ENCODE measurements at places on chromosomes 4 and X. TPM values are rescaled to one million over a fixed set of nuclear protein-coding genes. Genes with fewer than 3 reads are reported as not detected.
A peak's percentile ranks its signal among the peaks of the same experiment; 100 is the strongest.

AFM gene
- total RNA-seq: not detected

ADH7 gene
- total RNA-seq: not detected

MUC7 gene
- total RNA-seq: not detected

ZNF185 gene
- total RNA-seq: 19.5 TPM

DCLK2 gene
- total RNA-seq: 5.2 TPM

PGAM4 gene
- total RNA-seq: not detected

FGF5 gene
- total RNA-seq: not detected

CTAG2 gene
- not detected for total RNA-seq

- DNase-seq: no peak
- no peaks in the 10 kb centered on the region for H3K36me3 ChIP-seq
- no peak overlapping the region for H3K27ac ChIP-seq
- H3K4me1 ChIP-seq: no peaks in the 10 kb centered on the region
- H3K4me3 ChIP-seq: no peak overlapping the region
Measured at GRCh38 chr4:3469386-3470243, 6.5 kb downstream of the DOK7 start.

GRCh38 chrX:37644381-37645305, 40.9 kb upstream of the XK start:
- no peaks in the 10 kb centered on the region for H3K4me1 ChIP-seq
- H3K27ac ChIP-seq: no peak overlapping the region
- no peak for DNase-seq
- no peaks in the 10 kb centered on the region for H3K27me3 ChIP-seq
- no peak overlapping the region for H3K4me3 ChIP-seq

DNA sequence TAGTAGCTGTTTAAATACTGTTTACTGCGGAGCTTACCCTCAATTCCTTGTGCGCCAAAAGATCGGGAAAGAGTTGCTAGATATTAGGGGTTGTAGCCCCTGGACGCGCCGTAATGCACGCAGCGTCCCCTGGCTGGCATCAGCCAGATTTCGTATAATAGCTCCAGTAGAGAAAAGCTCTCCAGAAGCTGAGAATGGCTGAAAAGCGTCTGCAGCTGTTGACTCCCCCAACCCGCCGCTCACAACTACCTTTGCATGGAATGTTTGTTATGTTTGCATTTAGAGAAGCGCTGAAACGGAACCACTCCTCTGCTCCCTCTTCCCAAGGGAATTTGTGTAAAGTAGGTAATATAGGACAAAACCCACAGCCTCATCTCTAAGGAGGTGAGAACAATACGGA, 3.7 kb downstream of the DOCK11 start:
- H3K4me3 ChIP-seq: no peak overlapping the region
- DNase-seq: no peak
- H3K36me3 ChIP-seq: no peaks in the 10 kb centered on the region
- H3K27me3 ChIP-seq: no peaks in the 10 kb centered on the region

DNA sequence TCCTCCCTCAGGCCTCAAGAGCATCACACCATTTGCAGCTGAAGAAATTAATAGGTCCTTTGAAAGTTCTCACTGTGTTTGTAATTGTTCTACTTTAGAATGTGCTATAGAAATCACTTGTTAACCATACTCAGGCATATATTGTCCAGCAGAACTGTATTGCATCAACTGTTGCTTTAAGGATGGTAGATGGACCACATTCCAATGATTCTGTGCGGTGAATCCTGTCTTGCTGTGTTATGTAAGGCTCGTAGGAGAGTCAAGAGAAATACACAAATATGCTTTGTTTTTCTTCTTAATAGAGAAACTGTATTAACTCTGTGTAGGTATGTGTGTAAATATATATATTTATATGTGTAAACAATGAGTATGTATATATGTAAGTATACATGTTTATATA, 6.3 kb upstream of the ADGRA3 start:
- H3K36me3 ChIP-seq: no peaks in the 10 kb centered on the region
- H3K27ac ChIP-seq: no peak overlapping the region
- no peak for DNase-seq

- peak; percentile 92 for DNase-seq
- H3K4me3 ChIP-seq: peak within 1 kb of the TSS; percentile 83
- peak within 1 kb of the TSS; percentile 88 for H3K27ac ChIP-seq
- H3K36me3 ChIP-seq: no peaks in the 10 kb centered on the region
Measured at GRCh38 chr4:127880763-127881562, at the start of gene PLK4. TSS of gene PLK4 (plus strand) at chr4:127880893. CDS start at chr4:127881135, 242 bp downstream.

- no peaks in the 10 kb centered on the region for H3K4me1 ChIP-seq
- peak overlapping the region; percentile 69 for H3K27ac ChIP-seq
- no peaks in the 10 kb centered on the region for H3K27me3 ChIP-seq
Measured at GRCh38 chr4:188408244-188409030, 269.2 kb downstream of the TRIML1 start.

- H3K4me1 ChIP-seq: no peaks in the 10 kb centered on the region
- no peak overlapping the region for H3K27ac ChIP-seq
- DNase-seq: no peak
- no peaks in the 10 kb centered on the region for H3K27me3 ChIP-seq
- H3K4me3 ChIP-seq: no peak overlapping the region
Measured at GRCh38 chr4:7705062-7705461, 234.6 kb downstream of the AFAP1 start.

DNA sequence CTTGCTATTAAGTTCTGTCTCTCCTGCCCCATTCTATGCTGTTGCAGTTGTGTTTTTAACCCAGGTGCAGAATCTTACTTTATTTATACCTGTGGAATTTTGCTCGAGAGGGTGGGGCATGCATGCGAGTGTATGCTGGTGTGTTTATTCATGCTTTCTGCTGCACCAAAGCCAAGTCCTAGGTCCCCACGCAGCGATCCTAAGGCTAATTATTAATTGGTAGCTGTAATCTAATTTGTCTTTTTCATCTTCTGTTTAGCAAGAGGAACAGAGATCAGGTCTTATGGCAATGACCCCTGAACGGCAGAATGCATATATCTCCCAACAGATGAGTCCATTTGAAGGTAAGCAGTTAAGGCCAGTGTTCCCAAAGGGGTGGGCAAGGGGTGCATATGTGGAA, 58.7 kb upstream of the MTM1 start:
- no peak overlapping the region for H3K27ac ChIP-seq
- H3K4me3 ChIP-seq: no peak overlapping the region
- no peaks in the 10 kb centered on the region for H3K4me1 ChIP-seq
- H3K27me3 ChIP-seq: no peaks in the 10 kb centered on the region
- no peaks in the 10 kb centered on the region for H3K36me3 ChIP-seq
- DNase-seq: no peak

- no peak for DNase-seq
- no peak overlapping the region for H3K4me3 ChIP-seq
- no peaks in the 10 kb centered on the region for H3K36me3 ChIP-seq
- H3K27me3 ChIP-seq: no peaks in the 10 kb centered on the region
- no peaks in the 10 kb centered on the region for H3K4me1 ChIP-seq
- H3K27ac ChIP-seq: no peak overlapping the region
Measured at GRCh38 chr4:113344100-113344499, 294.6 kb downstream of the ANK2 start.

DNA sequence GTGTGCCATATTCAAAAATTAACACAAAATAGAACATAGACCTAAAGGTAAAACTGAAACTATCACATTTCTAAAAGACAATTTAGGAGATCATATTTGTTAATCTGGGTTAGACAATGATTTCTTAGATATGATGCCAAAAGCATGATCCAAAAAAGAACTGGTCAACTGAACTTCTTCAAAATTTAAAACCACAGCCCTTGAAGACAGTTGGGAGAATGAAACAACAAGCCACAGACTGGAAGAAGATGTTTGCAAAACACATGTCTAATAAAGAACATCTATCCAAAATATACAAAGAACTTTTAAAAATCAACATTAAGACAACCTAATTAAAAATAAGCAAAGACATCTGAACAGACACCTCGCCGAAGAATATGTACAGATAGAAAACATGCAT, 19.5 kb downstream of the COMMD8 start:
- DNase-seq: no peak
- no peaks in the 10 kb centered on the region for H3K36me3 ChIP-seq
- no peak overlapping the region for H3K27ac ChIP-seq
- H3K4me3 ChIP-seq: no peak overlapping the region
- H3K4me1 ChIP-seq: no peaks in the 10 kb centered on the region

DNA sequence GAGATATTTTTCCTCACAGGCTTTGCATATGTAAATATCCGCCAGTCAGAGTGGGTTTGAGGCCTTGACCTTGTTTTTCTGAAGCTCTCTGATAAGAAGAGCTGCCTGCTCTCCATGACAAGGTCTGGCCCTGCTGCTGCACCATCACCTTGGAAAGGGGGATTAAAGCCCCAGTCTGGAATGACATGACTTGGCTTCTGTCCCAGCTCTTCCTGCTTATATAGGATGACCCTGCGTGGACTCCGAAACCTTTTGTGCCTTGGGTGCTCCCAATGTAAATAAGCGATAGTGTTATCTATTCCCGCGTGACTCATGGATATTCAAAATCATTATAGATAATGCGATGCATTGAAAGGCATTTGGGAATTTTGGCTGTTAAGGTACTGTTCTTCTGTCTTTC, 139.3 kb downstream of the BMPR1B start:
- no peak overlapping the region for H3K4me3 ChIP-seq
- no peak for DNase-seq
- no peaks in the 10 kb centered on the region for H3K4me1 ChIP-seq
- H3K27ac ChIP-seq: no peak overlapping the region

DNA sequence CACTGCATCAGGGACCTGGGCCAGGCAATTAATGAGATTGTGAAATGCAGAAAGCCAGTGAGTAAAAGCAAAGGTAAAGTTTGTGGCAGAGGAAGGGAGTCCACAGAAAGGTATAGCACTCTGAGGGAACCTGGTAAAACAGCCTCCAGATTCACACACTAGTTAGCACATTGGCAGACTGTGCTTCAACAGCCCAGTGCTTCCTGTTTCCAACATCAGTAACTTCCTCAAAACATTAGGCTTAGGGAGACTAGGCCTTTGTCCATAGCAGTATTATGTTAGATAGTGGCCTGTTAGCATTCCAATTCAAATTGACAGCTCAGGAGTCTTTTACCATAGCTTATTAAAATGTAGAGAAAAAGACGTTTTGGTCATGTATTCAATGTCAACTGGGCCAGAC, 582.6 kb upstream of the ACTRT1 start:
- no peak overlapping the region for H3K4me3 ChIP-seq
- H3K4me1 ChIP-seq: no peaks in the 10 kb centered on the region
- no peaks in the 10 kb centered on the region for H3K36me3 ChIP-seq
- H3K27ac ChIP-seq: no peak overlapping the region

DNA sequence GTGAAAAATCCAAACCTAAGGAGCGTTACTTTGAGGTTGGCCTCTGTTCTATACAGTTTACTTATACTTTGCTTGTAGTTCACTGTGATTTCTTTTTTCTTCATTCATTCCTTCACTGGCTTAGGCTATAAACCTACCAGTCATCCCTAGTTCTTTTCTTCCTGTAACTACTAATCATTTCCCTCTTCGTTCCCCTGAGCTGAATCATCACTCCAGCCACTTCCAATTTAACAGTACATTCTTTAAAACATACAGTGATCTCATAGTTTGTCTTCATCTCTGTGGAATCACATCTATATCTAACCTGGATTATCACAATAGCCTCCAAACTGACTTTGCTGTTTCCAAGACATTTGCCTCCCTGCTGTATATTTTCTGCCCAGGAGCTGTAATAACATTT, 25.2 kb upstream of the NPFFR2 start:
- H3K36me3 ChIP-seq: no peaks in the 10 kb centered on the region
- no peak for DNase-seq
- H3K4me3 ChIP-seq: no peak overlapping the region
- no peaks in the 10 kb centered on the region for H3K4me1 ChIP-seq

- DNase-seq: no peak
- peak overlapping the region; percentile 94 for H3K4me3 ChIP-seq
- no peaks in the 10 kb centered on the region for H3K27me3 ChIP-seq
Measured at GRCh38 chrX:53421772-53422085, 725 bp downstream of the SMC1A start.

DNA sequence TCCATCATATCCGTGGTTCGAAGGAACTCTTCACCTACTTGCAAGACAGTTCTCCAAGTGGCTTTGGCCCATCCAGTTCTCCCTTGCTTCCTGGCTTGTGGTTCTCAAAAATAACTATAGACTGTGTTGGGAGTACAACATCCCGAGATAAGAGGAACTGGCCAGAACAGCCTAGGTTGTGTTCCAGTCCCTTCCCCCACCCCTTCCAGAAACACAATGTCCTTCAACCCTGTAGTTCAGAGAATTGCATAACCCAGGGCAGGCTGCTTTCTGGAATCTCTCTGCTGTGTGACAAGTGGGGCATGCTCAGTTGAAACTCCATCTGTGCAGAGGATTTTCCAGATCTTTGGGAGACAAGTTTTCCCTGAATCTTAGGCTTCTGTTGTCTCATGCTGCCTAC, 206.5 kb downstream of the PCDH10 start:
- no peaks in the 10 kb centered on the region for H3K4me1 ChIP-seq
- no peak overlapping the region for H3K27ac ChIP-seq
- no peak overlapping the region for H3K4me3 ChIP-seq
- no peaks in the 10 kb centered on the region for H3K36me3 ChIP-seq

Data from breast epithelium (tissue), 4 donors.